ENCODE measurements at places on chromosomes 16 and 17.

GRCh38 chr17:80171681-80172080 is 1.9 kb downstream of the CARD14 start:
- DNase-seq: no peak

GRCh38 chr17:42472709-42473521 is 14.2 kb downstream of the ATP6V0A1 start:
- DNase-seq: no peak

DNA sequence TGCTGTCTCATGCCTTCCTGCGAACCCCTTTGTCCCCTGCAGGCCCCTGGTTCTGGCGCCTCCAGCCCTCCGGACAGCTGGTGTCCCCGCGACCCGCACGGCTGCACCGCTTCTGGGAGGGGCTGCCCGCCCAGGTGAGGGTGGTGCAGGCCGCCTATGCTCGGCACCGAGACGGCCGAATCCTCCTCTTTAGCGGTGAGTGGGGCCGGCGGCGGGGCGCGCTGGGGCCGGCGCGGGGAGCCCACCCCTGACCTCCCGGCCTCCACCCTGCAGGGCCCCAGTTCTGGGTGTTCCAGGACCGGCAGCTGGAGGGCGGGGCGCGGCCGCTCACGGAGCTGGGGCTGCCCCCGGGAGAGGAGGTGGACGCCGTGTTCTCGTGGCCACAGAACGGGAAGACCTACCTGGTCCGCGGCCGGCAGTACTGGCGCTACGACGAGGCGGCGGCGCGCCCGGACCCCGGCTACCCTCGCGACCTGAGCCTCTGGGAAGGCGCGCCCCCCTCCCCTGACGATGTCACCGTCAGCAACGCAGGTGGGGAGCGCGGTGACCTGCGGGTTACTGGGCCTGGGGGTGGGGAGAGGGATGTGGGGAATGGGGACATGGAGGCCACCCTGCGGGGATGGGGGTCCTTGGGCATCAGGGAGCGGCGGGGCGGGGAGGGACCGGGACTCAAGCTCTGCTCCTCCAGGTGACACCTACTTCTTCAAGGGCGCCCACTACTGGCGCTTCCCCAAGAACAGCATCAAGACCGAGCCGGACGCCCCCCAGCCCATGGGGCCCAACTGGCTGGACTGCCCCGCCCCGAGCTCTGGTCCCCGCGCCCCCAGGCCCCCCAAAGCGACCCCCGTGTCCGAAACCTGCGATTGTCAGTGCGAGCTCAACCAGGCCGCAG is 7.1 kb upstream of the IL32 start:
- DNase-seq: no peak

DNA sequence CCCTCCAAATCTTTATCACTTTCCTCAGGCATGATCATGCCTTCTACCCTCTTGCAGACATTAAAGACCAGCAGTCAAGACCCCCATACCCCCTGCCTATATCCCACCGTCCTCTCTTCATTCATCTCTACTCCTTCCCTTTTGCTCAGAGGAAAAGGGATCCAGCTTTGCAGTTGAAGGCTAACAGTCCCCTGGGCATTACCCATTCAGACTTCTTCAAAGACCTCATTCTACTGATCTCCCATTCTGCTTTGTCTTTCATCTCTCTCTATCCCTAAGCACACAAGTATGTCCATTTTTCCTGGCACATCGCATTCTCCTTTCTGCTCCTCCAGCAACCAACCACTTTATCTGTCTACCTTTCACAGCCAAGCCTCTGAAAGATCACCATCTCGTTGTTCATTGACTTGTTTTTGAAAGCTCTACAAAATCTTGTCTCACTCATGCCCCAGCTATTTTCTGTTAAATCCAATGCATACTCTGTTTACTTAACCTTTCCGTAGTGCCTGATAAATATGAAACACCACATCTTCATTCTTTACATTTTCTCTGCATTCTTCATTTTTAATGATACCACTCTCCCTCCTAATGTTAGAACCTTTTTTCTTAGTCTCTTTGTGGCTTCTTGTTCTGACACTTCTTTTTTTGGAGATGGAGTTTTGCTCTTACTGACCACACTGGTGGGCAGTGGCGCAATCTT is 14.1 kb upstream of the LCMT1 start:
- DNase-seq: no peak

DNA sequence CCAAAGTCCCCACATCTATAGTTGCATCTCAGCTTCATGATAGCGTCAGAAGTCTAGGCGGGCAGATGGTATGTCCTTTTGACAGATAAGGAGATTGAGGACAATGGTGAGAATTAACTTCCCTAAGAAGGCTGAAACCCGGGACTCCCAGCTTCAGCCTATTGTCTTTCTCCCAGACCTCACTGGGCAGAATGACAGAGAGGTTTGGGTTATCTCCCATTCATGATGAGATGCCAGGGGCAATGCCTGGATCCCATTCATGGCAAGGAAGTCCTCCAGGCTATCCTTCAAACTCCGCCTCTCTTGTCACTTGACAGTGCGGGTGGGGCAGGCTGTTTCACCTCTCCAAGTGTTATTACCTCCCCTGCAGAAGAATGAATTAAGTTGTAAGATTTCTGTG is 100.3 kb downstream of the IRX5 start:
- DNase-seq: no peak

- DNase-seq: no peak
Measured at GRCh38 chr17:59914274-59914854, 21.4 kb downstream of the RPS6KB1 start.

DNA sequence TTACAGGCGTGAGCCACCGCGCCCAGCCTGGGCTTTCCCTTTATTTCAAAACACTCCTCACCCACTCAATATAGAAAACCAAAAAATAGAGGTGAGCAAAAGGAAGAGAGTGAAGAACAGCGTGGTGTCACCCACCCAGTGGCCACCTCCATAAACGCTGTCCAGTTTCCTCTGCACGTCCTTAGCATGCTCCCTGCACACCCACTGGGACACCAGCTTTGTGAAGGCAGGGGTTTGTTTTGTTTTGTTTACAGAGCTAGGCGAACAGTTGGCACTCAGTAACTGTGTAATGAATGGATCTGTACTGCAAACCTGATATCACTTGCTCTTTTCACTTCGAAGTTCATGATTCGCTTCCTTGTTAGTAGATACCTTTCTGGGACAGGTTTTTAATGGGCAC is 73.0 kb downstream of the PRKCB start:
- DNase-seq: no peak

GRCh38 chr16:56226187-56226586 is 34.9 kb downstream of the GNAO1 start:
- no peak for DNase-seq

DNA sequence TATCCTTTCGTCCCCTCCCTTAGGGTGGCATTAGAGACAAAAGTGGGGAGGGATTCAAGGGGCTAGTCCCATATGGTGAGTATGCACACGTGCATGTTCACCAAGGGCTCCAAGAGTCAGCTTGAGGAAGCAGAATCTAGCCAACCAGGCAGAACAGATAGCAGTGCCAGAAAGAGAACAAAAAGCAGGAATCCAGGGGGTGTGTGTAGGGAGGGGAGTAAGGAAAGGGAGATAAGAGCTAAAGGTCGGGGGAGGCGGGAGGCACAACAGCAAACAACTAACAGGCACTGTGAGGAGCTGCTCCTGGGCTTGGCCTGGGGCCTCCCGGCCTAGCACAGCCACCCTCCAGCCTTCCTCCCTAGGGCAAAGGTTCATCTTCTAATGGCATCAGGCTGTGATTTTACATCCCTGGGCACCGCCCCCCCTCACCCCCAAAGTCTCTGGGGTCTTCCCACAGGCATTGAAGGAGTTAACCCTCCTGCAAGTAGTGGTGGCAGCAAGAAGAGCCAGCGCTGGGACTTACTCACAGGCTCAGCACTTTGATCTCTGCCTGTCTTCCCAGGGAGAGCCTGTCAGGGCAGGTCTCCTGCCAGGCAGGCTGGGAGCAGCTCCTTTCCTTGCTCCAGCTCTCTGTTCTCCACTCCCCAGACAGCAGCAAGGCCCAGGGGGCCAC is 12.4 kb upstream of the SUPT4H1 start:
- no peak for DNase-seq

DNA sequence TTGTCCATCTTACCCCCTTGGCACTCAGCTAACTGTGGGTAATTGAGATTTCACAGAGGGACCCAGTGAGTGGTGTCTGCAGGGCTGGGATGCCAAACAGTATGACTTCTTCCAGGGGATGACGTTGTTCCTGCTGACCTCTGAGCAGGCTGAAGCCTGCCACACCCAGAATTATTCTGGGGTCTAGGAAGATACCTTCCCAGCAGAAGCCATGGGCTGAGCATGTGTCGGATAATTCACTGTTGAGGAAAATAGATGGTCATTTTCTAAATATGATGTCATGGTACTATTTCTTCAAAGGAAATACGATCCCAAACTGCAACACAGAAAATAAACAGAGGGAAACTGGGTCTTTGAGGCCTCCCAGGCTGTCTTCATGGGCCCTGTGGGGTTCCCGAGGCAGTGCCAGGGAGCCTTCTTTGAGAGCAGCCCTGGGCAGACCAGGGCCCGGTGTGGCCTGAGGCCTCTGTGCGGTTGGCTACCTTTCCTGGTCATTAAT is 17.4 kb downstream of the WNT9B start:
- no peak for DNase-seq

DNA sequence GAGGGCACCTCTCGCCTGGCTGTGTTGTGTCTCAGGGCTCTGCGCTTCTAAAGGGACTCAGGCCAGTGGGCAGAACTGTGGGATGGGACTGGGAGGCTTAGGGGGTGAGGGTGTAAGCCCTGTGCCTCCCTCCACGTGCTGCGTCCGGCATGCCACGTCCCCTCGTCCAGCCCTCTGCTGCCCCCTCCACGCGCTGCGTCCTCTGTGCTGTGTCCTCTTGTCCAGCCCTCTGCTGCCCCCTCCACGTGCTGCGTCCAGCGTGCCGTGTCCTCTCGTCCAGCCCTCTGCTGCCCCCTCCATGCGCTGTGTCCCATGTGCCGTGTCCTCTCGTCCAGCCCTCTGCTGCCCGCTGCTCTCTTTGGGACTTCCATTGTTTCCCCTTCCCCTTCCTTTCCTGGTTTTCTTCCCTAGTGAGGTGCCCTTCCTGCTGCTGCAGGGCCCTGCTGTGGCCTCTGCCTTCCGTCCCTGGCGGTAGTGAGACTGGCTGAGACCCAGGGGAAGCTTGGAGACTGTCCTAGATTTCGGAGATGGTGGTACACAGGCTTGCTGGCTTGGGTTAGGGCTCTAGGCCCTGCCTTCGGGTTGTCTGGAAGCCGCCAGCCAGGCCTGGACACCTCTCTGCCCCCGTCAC is 6.4 kb upstream of the ZNF750 start:
- DNase-seq: no peak

DNA sequence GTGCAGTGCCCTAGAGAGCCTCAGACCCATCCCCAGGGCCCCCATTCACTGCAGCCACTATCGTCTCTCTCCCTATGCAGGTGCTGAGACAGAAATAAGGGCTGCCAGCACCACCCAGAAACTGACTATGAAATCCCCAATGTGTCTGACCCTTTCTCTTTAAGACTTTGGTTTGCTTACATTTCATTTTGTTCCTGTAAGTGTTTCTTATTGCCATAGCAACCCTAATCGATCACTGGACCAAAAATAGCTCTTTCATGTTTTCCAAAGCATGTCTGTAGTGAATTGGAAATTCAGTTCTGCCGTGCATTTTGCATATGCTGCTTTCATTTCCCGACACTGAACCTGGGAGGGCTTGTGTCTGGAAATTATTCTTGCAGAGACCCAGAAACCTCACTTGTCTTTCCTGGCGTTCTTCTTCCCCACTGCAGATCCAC is 148.7 kb upstream of the NOL11 start:
- DNase-seq: no peak

GRCh38 chr17:12415031-12415430 is 250.7 kb upstream of the MYOCD start:
- DNase-seq: no peak

DNA sequence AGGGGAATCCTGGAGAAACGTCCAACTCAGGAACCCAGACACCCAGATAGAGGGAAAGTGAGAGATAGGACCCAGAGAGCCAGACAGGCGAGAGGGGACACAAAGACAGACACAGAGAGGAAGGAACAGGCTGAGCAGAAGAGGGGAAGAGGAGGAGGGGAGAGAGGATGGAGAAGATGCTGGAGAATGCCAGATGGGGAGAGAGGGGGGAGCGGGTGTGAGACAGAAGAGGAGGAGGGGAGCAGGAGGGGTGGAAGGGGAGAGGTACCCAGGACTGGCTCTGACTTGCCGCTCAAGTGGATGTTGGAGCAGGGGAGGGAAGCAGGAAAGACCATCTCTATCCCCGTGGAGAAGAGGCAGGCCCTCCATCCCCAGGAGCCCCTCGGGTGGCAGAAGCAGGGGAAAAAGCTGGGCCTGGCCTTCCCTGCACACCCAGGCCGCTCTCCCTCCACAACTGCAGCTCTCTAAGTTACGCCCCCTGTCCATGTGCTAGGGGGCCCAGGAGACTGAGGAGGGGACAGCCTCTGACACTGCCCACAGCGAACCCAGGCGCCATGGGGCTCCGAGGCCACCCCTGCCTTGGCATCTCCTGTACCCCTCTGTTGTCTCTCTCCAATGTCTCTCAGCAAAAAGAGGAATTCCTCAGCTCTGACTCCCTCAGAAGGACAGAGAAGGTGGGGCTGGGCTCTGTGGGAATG is 4.8 kb downstream of the PPP1R9B start:
- no peak for DNase-seq

- DNase-seq: no peak
Measured at GRCh38 chr17:50890675-50891516, 24.7 kb upstream of the TOB1 start.

DNA sequence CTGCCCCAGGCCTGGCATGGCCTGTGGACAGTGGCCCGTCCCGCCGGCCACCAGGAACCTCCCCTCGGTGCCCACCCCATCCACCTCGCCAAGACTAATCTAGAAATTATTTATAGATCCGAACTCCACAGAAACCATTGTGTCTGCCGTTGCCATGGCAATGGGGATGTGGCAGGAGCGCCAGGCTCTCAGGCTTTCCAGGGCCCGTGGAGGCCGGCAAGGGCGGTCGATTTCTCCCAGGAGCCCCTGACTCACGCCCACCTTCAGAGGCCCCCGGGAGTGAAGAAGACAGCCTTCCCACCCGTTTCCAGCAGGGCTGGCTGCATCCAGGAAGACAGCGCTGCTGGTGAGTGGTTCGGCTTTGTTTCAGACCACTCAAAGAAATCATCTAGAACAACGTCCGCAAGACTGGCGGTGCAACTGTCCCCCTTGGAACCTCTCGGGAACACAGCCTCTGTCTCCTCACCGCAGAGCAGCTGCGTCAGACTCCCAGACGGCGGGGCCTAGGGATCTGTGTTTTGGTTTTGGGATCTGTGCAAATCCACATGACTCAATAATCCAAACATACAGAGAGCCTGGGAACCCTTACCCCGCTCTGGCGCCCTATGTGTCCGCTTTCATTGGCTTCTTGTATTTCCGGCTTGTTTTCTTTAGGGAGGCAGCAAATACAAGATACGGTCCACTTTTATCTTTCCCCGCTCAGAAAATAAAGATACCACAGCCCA is 48.5 kb upstream of the ZCCHC14 start:
- DNase-seq: no peak

GRCh38 chr16:79175286-79176057 is 425.1 kb downstream of the MAF start:
- no peak for DNase-seq

GRCh38 chr16:122361-122760 is 16.1 kb downstream of the NPRL3 start:
- DNase-seq: no peak

Measured in stimulated activated CD4-positive, alpha-beta T cell treated with anti-CD3 and anti-CD28 coated beads, Interleukin-1b, Interleukin-23, amount 100 ng/mL, for 24 hours (primary cell).